ENCODE measurements at places on chromosomes 5 and 9.

GRCh38 chr5:37838933-37839341 is 904 bp downstream of the GDNF start:
- no peak for DNase-seq

DNA sequence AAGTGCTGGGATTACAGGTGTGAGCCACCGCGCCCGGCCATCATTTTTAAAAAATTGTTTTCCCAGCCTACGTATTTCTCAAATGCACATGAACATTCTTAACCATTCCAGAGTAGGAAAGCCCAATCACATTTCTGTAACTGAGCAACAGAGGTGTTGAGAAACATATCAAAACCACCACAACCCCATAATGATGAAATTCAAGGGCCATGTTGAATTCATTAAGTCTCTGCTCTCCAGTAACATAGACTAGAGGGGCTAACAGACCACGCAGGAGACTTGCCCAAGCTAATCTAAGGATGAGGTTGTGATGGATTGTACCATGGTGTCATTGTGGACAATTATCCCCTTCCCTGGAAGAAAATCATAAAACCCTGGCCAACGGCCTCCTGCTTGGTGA is 52.9 kb downstream of the MYO10 start:
- DNase-seq, result peak; percentile 64

DNA sequence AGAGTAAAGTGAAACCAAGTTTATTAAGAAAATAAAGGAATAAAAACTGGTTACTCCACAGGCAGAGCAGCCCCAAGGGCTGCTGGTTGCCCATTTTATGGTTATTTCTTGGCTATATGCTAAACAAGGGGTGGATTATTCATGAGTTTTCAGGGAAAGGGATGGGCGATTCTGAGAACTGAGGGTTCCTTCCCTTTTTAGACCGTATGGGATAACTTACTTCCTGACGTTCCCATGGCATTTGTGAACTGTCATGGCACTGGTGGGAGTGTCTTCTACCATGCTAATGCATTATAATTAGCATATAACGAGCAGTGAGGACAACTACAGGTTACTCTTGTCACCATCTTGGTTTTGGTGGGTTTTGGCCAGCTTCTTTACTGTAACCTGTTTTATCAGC is 323.9 kb upstream of the PTGER4 start:
- DNase-seq, result no peak

- DNase-seq, result no peak
Observed at GRCh38 chr5:75496026-75496425, 15.4 kb downstream of the CERT1 start.

DNA sequence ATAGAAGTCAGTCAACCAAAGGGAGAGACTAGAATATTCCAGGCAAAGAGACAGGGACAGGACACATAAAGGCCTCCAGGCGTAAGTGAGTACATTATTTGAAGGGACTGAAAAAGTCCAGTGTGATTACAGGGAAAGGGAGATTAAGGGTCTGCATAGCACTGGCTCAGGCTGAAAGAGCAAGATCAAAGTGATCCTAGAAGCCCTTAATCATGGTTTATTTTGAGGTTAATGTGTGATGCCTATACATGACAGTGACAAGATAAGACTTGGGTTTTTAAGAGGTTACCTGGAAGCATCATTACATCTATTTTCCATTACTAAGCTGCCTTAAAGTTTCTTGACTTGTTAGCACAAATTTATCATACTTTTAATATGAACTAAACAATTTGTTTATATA is 25.8 kb downstream of the LMBRD2 start:
- no peak for DNase-seq

DNA sequence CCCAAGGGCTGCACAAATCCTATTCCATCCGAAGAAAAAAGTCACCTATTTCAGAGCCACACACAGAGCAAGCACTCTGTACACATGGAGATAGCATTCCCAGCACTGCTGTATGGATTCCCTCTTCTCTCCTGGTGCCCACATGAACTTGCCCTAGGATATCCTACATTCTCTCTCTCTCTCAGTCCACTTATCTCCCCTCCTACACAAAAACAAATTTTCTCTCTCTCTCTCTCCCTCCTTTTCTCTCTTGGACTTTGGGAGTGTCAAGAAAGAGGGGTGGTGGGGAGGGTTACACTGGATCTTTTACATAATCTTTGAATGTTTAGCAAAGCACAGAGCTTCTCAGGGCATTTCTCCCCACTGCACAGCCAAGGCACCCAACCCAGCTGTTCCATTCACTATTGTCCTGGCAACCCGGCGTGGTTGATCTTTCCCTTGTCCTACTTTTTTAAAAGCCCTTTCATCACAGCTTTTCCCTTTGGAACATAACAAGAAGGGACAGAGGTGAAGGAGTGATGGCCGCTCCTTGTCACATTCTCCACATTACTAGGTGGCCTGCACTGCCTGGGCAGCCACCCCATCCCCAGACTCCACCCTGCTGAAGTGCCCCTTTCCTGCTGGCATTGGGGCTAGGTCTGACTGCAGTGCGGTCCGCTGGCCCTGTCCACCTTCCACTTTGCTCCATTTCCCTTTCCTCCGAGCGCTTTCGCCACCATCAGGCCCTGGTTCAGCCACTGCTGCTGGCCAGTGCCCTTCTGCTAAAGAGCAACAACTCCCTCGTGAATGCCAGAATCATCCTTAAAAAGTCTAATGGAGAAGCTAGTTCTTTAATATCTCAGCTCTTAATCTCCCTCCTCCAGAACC is 22.2 kb upstream of the SLC1A3 start:
- DNase-seq, result no peak

DNA sequence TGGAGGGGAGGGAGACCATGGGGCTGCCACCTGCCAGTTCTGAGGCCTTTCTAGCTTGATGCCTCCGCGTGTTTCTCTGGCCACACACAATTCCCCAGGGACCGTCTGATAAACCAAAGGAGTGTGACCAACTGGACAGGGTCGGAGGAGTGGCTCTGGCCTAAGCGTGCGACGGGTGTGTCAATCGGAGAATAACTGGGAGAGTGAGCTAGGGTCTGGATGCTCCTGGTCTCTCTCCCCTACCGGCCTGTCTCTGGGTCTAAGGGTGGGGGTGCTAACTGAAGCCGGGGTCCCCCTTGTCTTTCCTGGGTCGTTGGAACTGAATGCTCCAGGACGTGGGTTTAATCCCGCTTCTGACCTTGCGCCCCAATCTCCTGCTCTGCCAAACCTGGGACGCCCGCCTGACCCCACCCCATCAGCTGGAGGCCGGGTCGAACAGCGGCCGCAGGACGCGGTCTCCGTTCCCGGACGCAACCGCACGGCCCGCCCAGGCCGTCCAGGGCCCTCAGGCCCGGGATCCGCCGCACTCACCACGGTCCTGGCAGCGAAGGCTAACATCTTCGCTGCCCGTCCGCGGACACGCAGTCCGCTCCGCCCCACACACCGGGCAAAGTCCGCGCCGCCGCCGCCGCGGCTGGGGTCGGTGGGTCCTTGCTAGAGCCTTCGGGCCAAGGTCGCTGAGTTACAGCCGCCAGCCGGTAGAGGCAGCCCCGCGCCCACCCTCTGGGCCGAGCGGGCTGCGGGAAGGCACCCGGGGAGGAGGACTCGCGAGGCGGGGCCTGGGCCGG is 447 bp downstream of the CRAT start:
- no peak for DNase-seq

DNA sequence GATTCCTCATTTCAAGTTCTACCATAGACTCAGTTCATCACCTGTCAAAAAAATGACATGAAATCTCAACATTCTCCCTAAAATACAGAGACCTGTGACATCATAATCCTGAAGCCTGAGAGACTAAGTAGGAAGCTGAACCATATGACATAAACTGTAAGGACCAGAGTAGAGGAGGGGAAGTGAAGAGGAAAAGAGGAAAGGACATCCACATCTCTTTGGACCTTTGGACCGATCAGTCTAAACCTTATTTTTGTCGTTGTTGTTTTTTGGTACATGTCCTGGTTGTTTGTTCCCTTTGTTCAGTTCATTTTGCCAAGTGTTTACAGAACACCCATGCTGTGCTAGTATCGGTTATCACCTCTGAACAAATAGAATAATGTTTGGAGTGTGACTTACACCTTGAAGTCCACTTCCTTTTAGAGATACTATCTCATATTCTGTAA is 41.9 kb downstream of the LURAP1L start:
- DNase-seq, result no peak

- DNase-seq, result no peak
Observed at GRCh38 chr9:136725612-136726011, 13.2 kb downstream of the DIPK1B start.

GRCh38 chr5:5794118-5794560 is 371.7 kb downstream of the ICE1 start:
- no peak for DNase-seq

- DNase-seq, result no peak
Observed at GRCh38 chr5:151670953-151671636, 15.6 kb downstream of the SPARC start.

DNA sequence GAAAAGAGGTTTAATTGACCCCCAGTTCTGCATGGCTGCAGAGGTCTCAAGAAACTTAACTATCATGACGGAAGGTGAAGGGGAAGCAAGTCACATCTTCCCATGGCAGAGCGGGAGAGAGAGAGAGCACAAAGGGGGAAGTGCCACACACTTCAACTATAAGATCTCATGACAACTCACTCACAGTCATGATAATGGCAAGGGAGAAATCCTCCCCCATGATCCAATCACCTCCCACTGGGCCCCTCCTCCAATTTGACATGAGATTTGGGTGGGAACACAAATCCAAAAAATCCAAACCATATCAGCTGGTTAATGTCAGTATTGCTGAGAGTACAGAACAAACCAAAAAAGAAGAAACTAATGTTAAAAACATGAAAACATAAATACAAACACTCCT is 120.2 kb downstream of the STARD4 start:
- DNase-seq, result no peak

DNA sequence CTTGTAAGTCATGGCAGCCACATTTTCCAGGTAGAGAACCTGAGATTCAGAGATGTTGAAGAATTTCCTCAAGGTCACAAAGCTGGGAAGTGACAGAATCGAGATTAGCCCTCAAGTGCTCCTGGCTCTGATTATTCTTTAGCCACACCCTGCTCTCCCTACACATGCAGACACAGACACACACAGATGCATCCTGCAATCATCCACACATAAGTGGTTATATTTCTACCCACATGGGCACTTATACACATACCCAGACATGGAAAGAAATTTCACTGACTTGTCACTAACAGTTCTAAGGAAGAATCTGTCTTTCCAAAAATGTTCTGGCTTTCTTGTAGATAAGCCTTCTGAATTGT is 32.2 kb upstream of the GALNT10 start:
- DNase-seq, result no peak

DNA sequence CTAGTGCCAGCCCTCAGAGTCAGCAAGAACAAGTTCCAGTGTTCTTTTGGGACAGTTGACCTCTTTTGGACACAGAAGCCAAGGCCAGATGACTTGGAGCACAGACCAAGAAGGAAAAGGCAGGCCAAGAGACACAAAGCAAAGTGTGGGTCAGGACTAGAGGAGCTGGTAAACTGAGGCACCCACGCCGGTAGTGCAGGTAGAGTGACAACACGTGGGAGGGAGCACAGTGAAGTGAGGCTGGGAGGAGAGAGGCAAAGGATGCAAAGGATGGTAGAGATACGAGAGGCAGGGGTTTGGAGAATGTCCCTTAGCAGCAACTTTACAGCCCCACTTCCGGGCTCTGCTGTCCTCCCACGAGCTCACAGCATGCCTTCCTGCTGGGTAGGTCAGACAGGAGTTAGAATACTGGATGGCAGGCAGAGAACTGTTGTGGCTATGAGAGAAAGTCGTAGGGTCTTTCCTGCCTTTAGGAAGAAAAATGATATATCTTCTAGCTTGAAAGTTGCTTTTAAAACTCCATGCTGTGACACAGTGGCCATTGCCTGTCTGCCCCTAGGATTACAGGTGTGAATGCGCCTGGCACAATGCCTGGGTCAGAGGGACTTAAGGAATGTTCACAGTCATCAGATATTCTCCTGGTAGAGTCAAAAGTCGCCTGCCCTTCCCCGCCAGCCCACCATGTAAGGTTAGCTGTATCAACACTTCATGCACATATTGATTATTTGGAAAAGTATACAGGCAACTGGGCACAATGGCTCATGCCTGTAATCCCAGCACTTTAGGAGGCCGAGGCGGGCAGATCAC is 97.9 kb downstream of the PDE8B start:
- no peak for DNase-seq

- DNase-seq, result no peak
Observed at GRCh38 chr5:4018007-4018406, 422.4 kb downstream of the IRX1 start.

GRCh38 chr5:143315929-143316328 is 87.6 kb downstream of the NR3C1 start:
- DNase-seq, result no peak

- DNase-seq, result peak; percentile 48
Observed at GRCh38 chr5:172052450-172053236, 46.2 kb upstream of the FBXW11 start.

- DNase-seq, result no peak
Observed at GRCh38 chr9:119698535-119698934, 329.3 kb upstream of the BRINP1 start.

DNA sequence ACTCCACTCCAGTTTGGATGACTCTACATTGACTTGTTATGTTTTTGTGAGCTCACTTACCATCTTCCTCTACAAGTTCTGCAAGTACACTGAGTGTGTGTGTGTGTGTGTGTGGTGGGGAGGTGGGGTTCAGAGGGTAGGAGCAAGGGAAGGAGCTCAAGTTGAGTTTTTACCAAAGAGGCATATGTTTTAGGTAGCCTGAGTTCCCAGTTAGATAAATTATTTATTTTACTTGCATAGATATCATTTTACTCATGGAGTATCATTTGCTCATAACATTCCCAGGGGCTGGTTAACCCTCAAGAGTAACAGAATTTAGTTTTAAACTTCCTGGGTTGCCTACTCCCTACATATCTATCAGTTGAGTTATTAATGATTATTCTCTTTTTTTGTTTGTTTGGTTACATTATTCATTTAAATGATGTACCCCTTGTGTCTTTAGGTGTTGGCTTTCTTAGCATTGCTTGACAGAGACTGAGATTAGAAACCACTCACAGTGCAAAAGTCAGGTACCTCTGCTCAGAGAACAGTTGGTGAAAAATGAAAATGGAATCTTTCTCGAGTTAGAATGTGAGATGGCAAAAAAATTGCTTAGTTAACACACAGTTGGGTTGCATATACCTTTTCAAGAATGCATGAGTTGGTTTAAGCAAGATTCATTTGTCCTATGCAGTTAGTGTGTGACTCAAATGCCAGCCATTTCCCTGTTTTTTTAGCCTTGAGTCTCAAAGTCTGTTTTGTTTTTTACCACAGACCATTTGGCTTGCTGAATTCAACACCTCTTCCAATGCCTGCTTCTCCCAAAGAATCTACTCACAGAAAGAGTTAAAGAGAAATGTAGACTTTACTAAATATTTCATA is 29.2 kb downstream of the TNFSF8 start:
- DNase-seq, result peak; percentile 74

- DNase-seq, result no peak
Observed at GRCh38 chr9:36808251-36808650, 225.8 kb downstream of the PAX5 start.

GRCh38 chr5:77952636-77953212 is 176.6 kb upstream of the TBCA start:
- peak; percentile 33 for DNase-seq

DNA sequence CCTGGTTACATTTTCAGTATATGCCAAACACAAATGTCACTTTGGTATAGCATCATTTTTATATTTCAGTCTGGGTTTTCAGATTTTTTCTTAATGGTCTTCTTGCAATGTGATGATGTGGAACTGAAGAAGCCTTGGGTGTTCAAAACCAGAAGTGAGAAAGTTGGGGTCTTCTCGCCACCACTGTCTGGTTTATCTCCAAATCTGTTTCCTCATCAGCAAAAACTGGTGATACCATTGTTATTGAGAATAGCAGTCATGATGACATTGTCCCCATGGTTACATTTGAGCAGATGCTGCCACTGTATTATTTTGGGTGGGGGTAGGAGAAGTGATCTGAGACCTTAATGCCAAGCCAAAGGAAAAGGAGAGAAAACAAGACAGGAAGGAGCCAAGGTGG is 85.9 kb upstream of the MAP3K1 start:
- DNase-seq, result no peak
